ENCODE measurements at places on chromosomes 5 and 9. TPM values are rescaled to one million over a fixed set of nuclear protein-coding genes. Genes with fewer than 3 reads are reported as not detected.

DNA sequence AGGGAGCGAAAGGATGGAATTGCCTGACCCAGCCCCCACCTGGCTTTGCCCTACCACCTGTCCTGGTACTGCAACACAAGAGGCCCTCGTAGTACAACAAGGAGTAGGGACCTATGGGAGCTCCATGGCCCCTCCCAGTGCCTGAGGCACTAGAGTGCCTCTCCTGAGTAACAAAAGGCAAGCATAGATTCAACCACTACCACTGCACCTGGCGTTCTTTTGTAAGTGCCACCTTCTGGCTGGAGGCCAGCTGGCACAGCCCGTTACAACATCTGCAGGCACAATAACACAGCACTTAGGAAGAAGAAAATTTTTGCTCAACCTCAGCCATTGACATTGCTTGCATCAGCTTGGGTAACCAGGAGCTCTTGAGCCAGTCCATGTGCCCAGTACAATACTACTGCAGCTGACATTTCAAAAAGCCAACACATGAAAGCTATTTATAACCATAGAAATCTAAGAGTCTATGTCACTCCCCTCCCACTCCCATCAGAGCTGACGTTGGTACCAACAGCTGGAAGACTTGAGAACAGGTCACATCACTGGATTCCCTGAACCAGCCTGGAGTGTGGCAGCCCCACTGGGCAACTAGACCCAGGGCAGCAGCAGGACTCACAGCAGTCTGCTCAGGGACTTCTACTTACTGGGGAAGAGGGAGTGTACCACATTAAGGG is 17.7 kb upstream of the FAM174A start:
- no peak for DNase-seq
- no peak overlapping the region for H3K27ac ChIP-seq
- no peak overlapping the region for H3K4me3 ChIP-seq
- H3K4me1 ChIP-seq, result no peaks in the 10 kb centered on the region
- H3K27me3 ChIP-seq, result no peaks in the 10 kb centered on the region
- no peaks in the 10 kb centered on the region for H3K36me3 ChIP-seq

DNA sequence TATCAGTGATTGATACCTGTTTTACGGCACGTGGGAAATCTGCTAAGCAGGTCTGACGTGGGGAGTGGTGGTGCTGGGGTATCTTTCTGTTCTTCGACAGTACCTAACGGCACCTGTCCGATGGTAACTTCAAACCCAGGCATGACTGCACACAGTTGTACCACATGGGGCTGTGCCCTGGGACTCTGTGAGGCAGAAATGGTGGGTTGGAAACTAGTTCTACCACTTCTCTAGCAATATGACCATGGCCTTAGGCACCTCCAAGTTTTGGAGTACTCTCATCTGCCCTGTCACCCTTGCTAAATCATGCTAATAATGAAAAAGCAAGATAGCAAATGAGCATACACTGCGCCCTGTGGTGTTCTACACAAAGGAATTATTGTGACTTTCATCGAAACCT is 30.9 kb downstream of the EPB41L4B start:
- H3K27me3 ChIP-seq, result no peaks in the 10 kb centered on the region
- no peak overlapping the region for H3K4me3 ChIP-seq
- no peaks in the 10 kb centered on the region for H3K4me1 ChIP-seq
- no peak overlapping the region for H3K27ac ChIP-seq
- DNase-seq, result no peak

DNA sequence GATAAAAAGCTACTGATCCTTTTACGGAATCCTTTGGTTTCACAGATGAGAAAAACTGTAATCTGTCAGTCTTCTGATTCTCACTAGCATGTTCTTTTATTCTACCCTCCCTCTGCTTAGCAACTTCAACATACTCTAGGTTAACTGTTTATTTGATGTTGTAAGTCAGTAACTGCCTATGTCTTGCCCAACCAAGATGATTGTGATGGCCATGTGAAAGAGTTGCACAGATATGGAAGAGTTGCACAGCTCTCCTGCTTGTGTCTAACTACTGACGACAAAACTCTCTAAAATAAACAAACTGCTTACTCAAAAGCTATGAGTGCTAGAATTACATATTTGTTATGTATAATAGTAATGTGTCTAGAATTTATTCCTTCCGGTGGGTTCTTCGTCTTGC is 227.3 kb upstream of the DAB2 start:
- H3K36me3 ChIP-seq, result no peaks in the 10 kb centered on the region
- H3K27ac ChIP-seq, result no peak overlapping the region
- H3K27me3 ChIP-seq, result no peaks in the 10 kb centered on the region
- DNase-seq, result no peak
- no peaks in the 10 kb centered on the region for H3K4me1 ChIP-seq

DNA sequence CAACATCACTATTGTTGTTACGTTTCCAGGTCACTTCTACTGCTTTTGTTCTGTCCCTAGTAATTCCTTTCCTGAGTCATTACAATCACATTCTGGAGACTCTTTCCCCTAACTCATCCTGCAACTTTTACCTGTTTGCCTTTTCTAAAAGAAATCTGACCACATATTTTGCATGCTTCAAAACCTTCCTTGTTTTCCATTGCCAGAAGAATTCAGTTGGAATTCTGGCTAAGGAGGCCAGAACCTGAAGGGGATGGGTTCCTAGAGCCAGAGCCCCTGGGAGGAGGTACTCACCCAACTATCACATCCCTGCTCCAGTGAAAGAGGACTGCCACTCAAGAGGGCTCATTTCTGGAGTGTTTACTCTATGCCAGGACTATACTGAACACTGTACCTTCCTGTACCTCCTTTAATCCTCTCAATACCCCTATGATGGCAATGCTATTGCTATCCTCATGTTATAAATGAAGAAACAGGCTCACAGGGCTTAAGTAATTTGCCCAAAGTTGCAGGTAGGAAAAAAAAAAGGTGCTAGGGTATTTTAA is 42.8 kb upstream of the MAST4 start:
- H3K4me1 ChIP-seq, result no peaks in the 10 kb centered on the region
- H3K36me3 ChIP-seq, result no peaks in the 10 kb centered on the region
- no peak overlapping the region for H3K4me3 ChIP-seq
- H3K27me3 ChIP-seq, result no peaks in the 10 kb centered on the region

DNA sequence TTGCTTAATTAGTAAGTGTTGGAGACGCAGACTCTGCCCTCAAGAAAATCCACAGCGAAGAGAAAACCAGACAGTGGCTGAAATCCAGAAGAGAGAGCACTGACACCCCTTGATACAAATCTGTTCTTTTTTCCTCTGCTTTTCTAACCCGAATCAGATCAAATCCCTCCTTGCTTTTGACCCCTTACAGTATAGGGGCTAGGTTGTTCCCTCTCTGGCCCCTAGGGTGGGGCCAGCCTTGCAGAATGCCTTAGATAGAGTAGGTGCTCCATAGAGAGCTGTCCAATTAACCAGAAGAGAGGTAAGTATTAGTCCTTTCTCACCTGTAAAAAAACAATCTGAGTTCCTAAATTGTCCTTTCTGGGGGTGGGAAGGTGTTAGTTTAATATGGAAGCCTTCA is 10.1 kb downstream of the C1QTNF2 start:
- H3K27me3 ChIP-seq, result no peaks in the 10 kb centered on the region
- no peak overlapping the region for H3K4me3 ChIP-seq
- H3K27ac ChIP-seq, result peak overlapping the region; percentile 10
- DNase-seq, result no peak
- H3K36me3 ChIP-seq, result no peaks in the 10 kb centered on the region
- peaks cover 10% of the 10 kb centered on the region for H3K4me1 ChIP-seq

DNA sequence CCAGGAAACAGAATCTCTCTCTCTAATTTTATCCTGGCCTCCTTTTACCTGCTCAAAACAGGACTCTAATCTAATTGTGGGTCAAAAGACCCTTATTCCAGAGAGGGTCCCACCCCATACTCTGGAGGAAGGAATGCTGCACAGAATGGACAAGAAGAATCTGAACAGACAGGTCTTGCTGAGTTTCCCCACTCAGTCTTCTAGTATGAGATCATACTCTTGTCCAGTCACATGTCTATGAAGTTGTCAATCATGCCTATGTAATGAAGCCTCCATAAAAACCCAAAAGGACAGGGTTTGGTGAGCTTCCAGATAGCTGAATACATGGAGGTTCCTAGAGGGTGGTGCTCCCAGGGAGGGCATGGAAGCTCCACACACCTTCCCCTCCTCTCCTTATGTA is 123.9 kb upstream of the FER start:
- no peak overlapping the region for H3K27ac ChIP-seq
- no peaks in the 10 kb centered on the region for H3K36me3 ChIP-seq
- H3K27me3 ChIP-seq, result no peaks in the 10 kb centered on the region
- no peaks in the 10 kb centered on the region for H3K4me1 ChIP-seq
- H3K4me3 ChIP-seq, result no peak overlapping the region

- no peaks in the 10 kb centered on the region for H3K36me3 ChIP-seq
- no peaks in the 10 kb centered on the region for H3K27me3 ChIP-seq
- H3K4me1 ChIP-seq, result no peaks in the 10 kb centered on the region
- no peak for DNase-seq
- H3K4me3 ChIP-seq, result no peak overlapping the region
Observed at GRCh38 chr5:55226027-55226933, 835 bp downstream of the MCIDAS start.

DNA sequence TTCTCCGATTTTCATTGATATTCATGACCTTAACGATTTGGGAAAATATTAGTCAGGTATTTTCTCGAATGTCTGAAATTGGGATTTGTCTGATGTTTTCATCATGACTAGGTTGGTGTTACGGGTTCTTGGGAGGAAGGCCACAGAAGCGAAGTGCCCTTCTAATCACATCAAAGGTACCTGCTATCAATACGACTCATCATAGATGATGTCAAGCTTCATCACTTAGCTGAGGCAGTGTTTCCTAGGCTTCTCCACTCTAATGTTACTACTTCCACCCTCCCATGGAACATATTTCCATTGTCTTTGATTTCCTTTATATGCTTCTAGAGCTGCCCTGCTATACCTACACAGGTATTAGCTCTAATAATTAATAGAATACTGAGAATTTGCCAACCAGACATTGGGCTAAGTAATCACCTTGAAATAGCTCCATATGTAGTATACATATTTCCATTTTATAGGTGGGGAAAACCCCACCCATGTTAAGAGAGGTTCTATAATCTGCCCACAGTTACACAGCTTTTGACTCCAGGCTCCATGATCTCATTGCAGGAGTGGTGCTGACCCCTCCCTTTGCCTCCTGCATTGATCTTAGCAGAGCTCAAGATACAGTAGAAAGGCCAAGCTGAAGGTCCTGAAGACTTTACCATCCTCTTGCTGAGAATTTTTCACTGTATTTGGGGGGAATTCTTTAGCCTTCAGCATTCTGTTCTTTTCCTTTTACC is 238.6 kb upstream of the ADAMTSL1 start:
- no peaks in the 10 kb centered on the region for H3K36me3 ChIP-seq
- no peak for DNase-seq
- no peaks in the 10 kb centered on the region for H3K27me3 ChIP-seq

DNA sequence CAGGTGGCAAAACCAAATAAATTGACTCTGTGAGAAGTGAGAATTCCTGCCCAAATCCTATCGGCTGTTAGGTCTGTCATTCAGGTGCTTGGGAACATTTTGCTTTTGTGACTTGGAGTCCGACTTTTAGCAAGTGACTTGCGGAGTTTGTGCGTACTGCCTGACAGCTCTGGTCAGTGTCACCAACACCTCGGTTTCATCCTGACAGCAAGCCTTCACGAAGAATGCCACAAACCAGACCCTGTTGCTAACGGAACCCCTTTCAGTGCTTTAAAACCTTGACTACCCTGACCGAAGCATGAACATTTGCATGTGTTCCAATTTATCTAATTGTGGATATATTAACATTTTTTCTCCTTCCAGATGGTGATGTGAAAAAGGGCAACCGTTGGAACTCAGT is 26.5 kb downstream of the LIX1 start:
- DNase-seq, result no peak
- H3K27ac ChIP-seq, result no peak overlapping the region
- H3K4me1 ChIP-seq, result no peaks in the 10 kb centered on the region

The MRPL22 gene
- polyA plus RNA-seq, result 27.9 TPM

The SCGB3A1 gene
- not detected for polyA plus RNA-seq

Measured in aorta (tissue), 5 donors.